Activated naive CD4-positive, alpha-beta T cell treated with anti-CD3 and anti-CD28 coated beads, Interleukin-2, amount 10 ng/mL, durations not matched to agents 7 days and 5 days (primary cell): ENCODE measurements at places on chromosomes 1 and 21.
A peak's percentile ranks its signal among the peaks of the same experiment; 100 is the strongest.

DNA sequence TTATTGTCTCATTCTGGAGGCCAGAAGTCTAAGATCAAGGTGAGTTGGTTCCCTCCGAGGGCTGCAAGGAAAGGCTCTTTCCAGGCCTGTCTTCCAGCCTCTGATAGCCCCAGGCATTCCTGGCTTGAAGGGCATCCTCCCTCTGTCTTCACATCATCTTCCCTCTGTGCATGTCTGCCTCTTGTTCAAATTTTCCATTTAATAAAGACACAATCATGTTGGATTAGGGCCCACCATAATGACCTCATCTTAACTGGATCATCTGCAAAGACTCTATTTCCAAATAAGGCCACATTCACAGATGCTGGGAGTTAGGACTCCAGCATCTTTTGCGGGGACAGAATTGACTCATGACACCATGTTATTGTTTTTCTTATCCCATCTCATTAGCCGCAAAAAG lies 24.5 kb downstream of the HUNK start:
- no peak for DNase-seq

DNA sequence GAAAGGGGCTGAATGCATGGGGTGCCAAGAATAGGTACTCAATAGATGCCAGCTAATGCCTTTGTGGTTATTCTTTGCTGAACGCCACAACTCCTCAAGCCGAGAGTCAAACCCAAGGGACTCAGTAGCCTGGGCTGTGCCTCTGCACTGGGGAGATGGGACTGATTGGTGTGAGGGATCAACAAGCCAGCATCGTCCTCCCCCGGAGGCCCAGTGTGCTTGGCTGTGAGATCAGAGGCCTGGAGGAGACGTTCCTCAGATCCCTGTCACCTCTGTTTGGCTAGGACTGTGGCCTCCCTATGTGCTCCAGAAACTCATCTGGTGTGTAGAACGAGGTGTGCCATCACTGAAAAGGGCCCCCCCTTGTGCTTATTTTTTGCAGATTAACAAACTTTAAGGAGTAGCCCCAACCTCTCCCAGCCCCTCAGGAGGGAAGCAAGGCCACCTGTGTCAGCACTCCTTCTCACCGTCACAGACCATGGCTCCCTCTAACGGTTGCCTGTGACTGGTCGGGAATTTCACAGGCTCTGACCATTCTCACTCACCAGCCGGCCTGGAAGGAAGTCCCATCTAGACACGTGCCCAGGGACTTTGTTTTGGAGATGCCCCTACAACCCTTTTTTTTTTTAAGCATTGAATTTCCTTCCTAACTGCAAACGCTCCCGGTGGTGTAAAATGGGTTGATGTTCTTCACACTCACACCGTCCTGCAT lies 194.0 kb upstream of the VAMP3 start:
- no peak for DNase-seq

DNA sequence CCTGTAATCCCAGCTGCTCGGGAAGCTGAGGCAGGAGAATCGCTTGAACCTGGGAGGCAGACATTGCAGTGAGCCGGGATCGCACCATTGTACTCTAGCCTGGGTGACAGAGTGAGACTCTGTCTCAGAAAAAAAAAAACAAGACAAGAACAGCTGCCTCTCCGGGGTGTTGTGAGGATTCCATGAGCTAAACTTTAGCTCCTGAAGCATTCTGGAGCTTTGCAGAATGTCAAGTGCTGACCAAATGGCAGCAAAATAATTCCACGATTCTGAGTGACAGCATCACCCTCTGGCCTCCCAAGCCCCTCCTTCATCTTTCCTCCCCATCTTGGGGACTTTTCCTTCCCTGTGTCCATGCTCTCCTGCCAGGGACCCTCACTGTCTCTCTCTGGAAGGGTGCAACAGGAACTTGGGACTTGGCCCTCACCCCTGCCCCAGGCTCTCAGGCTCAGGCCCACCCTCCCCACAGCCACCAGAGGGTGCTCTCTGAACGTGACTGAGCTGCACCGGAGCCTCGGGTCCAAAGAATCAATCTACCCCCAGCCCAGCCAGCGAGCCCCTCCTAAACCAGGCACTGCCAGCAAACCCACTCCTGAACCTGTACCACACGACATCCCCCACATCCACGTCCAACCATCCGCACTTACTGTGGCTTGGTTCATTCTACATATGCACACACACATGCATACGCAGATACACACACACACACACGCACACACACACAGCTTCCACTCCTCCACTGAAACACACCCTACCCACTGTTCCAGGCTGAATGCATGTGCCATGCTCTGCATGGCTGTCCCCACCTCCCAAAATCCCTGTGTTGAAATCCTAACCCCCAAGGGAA lies 45.7 kb downstream of the ACOT7 start:
- peak; percentile 78 for DNase-seq

- DNase-seq, result no peak
These were observed 130.8 kb downstream of the LYPLAL1 start for GRCh38 chr1:219304227-219305226.

- no peak for DNase-seq
These were observed 841.8 kb upstream of the ADGRL4 start for GRCh38 chr1:79848316-79848715.

DNA sequence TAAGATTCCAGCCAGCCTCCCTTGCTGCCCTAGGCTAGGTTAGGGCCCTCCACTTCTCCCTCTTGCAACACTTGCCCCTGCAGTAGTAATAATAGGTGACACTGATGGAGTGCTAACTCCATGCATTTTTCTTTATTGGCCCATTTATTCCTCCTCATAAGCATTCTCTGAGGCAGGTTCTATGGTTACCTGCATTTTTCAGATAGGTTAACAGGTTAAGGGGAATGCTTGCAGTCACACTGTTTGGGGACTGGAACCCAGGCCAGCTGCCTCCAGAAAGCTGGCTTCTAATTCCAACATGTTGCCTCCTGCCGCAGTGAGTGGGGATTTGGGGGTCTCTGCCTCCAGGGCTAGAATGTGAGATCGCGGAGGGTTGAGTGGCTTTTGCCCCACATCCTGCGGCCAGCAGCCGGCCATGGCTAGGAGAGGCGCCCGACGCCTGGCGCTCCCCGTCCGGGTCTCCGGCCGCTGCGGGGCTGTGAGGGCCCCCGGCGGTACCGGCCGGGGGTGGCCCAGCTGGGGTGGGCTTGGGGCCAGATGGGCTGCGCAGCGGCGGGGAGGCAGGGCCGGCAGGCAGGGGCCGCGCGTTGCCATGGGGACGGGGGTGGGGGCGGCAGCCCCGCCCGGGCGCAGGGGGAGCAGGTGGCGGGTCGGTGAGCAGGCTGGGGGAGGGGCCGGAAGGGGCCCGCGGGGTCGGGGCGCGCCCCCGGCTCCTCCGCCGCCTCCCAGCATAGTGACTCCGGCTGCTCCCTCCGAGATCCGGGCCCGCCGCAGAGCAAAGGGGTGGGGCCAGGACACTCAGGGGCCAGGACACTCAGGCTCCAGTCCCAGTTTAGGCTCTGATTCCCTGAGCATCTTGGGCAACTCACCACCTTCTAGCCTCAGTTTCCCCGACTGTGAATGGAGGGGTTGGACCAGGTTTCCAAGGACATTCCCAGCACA lies 68.4 kb upstream of the SSBP3 start:
- peak; percentile 58 for DNase-seq
